Stimulated activated naive CD4-positive, alpha-beta T cell treated with Interleukin-2 at 50 U/mL for 16 hours (primary cell): ENCODE measurements at places on chromosomes 11 and 22.

DNA sequence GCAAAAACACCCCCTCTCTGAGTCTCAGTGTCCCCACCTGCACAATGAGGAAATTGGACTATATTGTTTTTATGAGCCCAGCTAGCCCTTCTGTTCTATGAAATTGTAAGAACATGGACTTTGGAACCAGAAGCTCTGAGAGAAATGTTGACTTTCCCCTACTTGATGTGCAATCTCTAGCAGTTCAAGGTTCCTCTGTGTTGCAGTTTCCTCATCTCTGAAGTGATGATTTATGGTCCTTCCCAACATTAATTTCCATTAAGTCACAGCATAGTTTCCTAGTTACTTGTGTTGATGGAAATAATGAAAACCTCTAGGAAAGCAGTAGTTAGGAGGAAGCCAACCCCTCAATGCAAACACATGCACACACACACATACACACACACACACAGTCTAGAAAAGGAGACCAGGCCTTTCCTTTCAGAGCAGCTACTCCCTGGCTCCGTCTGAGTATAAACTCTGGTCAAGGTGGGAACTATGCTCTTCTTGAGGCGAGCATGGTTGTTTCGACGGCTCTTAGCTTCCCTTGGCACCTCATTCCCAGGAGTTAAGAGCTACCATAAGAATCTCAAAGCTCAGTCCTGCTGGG is 518.4 kb downstream of the SOX6 start:
- no peak for DNase-seq

- no peak for DNase-seq
Observed at GRCh38 chr11:68812526-68812925, 29.2 kb downstream of the CPT1A start.

DNA sequence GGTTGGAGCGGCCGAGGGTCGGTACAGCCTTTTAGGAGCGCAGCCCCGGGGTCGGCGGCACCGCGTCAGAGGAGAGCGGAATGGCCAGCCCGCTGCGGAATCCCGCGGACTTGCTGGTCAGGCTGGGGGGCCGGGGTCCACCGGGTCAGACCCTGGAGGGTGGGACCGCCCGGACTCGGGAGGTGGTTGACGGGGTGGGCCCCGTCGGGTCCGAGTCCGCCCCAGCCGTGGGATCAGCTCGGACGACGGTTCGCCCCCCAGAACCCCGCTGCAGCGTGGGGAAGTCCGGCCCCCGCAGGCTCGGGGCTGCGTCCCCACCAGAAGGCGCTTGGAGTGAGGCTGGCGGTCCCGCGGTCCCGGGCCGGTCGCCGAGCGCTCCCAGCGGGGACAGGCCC is 301 bp upstream of the ADM2 start:
- DNase-seq = no peak

GRCh38 chr22:41481925-41482318 is 13.0 kb downstream of the ACO2 start:
- no peak for DNase-seq
